Hematopoietic multipotent progenitor cell treated with erythropoietin and hydrocortisone succinate and interleukin-3 and kit ligand, for 4 days (in vitro differentiated cells): ENCODE measurements at places on chromosomes 11 and 22.

- no peak for DNase-seq
Measured at GRCh38 chr11:105162506-105162905, 22.9 kb upstream of the CARD18 start.

DNA sequence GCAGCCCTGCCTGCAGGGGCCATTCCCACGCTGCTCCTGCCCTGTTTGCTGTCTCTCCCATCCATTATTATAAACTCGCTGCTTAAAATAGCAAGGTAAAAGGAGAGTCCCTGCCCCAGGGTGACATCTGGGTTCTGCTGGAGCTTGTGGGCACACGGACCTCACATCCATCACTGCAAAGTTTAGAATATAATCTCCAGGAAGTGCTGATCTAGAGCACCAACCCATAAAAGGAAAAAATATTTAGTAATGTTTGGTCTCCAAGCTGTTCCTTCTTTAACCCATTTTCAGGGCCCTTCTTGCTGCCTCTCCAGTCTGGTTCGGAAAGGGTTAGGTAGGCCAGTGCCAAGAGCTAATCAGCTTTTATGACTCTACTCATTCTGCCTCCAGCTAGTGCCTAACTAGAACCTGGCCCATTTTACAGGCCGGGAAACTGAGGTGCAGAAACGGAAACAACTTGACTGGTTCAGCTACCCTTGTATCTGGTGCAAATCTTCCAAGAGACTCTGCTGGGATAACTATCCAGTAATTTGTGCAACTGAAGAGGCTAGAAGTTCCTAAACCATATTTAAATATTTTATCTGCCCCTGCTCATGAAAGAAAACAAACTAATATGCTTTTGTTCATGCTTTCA, 37.5 kb downstream of the IRAG1 start:
- no peak for DNase-seq

GRCh38 chr11:115657586-115657985, 153.4 kb upstream of the CADM1 start:
- no peak for DNase-seq

DNA sequence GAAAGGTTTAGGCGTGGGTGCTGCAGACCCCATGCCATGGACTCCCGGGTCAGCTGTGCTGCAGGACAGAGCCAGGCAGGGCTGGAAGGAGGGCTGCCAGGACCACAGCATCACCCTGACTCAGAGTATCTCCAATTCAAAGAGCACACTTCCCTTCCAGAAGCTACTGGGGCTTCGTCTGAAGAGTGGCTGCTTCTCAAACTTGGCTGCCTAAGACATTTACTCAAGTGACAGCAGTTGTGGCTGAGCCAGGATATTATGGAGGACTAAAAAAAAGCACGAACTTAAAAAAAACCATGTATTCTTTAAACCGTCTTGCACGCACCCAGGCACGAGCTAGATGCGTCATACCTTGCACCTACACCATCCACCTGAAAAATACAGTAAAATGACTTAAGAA, 13.0 kb upstream of the BID start:
- DNase-seq: no peak

DNA sequence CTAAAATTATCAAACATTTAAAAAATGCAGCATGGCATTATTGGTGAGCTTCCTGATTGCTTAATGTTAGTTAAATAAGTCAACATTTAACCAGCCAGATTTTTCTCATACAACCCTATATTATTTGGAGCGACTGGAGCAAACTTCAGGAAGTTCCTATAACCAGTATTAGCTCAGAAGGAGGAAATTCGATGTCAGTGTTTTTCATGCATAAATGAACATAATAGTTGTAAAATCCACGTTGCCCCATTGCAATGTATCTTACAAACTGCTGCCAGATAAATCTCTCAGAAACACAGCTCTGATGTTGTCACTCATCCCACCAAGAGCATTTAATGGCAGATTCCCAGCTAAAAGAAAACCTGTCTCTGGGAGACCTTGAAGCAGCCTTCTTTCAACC, 278.5 kb downstream of the CASP12 start:
- no peak for DNase-seq

DNA sequence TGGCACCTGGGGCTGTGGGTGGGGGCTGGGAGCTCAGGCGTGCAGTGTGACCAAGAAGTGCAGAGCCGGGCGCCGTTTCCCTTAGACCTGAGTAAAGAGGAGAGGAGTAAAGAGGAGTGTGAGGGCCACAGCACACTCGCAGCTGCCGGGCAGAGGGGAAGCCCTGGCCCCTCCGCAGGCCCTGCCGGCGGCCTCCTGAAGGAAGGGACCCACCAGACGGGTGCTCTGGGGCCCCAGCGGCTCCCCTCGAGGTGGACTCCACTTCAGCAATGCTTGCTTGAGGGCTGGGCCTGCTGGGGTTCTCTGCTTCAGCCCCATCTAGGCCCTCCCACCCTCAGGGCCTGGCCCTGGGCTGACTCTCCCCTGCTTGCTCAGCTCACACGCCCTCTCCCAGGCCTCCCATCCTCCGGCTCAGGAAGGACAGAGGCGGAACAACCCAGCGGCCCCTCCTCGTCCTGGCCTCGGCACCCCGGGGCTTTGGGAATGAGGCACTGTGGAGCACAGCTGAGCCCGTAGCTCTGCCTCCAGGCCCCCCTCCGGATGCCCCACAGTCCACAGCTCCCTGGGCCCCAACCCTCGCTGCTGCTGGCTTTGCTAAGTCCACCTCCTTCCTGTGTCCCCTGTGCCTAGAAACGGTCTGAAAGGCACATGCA, 1198.7 kb downstream of the BRD1 start:
- no peak for DNase-seq

DNA sequence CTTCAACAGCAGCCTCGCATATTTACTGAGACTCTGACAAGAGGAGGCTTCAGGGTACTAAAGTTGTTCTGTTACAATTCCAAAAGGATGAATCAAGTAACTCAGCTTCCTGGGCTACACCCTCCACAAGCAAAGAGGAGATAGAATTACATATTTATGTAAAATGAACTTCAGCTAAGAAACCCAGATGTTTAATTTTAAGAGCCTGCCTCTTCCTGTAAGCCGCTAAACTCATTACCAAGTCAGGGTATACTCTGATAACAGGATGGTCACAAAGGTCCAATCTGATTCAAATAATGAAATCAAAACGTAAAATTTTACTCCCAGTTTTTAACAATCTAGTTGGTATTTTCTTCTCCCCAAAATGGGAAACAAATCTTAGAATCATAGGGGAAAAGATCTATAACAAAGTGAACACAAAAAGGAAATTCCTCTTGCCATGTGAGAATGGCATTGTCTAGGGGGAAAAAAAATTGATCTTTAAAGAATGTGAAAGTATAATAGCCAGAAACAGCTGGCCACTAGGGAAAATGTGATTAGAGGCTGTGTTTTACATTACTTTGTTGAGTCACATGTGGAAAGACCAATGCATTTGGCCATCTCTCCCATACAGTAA, 30.9 kb downstream of the CHEK2 start:
- no peak for DNase-seq

GRCh38 chr11:125170001-125170509, 5.5 kb downstream of the PKNOX2 start:
- no peak for DNase-seq

DNA sequence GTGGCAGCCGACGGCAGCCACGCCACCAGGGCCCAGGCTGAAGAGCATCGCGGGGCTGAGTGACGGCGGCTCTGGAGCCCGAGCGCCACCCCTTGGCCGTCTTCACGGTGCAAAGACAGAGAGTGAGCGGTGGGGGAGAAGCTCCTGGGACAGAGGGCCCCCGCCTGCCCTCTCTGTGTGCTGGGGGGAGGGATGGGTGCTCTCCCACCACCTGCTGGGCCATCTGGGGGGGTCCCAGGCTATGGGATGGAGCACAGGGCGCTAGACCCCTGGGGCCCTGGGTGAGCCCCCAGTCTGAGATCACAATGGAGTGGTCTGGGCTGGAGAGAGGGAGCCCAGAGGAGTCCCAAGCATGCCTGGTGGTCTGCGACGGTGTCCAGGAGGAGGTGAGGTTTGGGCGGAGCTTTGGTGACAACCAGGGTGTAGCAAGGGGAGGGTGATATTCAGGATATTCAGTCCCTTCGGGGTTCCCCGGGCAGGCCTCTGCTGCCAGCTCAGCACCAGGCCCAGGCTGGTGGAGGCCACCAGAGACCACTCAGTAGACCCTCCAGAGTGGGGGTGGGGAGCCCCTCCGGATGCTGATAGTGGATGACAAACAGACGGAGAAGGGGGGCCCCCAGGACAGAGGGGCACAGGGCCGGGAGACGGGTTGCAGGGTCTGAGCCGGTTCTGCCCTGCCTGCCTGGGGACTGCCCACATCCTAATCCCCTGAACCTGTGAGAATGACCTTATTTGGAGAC, 78.1 kb upstream of the PRR5 start:
- DNase-seq: peak; percentile 38

GRCh38 chr22:42951093-42951710, 63.7 kb downstream of the PACSIN2 start:
- no peak for DNase-seq
